Activated naive CD8-positive, alpha-beta T cell treated with anti-CD3 and anti-CD28 coated beads for 36 hours (primary cell): ENCODE measurements at places on chromosomes 6 and 20. TPM values are rescaled to one million over a fixed set of nuclear protein-coding genes. Genes with fewer than 3 reads are reported as not detected.

DNA sequence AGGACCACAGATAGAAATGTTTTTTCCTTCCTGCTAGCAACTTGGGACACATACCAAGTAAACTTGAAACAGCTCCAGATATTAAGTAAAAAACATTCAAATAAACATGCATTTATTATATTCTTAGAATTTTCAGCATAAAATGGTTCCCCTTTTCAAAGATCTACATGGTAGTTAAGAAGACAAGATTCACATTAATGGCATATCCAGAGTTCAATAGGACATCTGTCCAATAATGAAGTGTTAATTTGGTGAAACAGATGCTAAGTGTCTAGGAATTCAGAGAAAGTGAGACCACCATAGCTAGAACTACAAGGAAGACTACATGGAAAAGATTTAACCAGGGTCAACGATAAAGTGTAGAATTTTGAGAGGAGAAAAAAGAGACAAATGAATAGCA is 184.9 kb downstream of the COL12A1 start:
- no peak for DNase-seq

GRCh38 chr6:44606976-44607375 is 219.5 kb downstream of the CDC5L start:
- DNase-seq: no peak

DNA sequence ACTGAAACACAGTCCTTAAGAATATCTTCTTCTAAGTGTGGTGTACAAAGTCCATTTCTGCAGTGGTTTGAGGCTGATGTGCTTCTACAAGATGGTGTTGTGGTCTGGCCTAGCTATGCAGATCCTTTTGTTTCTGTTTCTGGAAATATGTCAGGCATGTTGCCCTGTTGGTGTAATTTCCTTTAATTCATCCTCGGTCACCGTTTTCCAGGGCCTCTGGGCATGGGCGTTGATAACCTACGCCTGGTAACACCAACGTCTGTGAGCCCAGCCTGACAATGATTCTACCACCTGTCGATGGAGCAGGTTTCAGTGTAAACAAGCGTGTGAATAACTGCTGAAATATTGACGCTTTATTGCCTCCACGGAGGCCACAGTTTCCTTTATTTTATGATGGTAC is 33.3 kb upstream of the AFDN start:
- DNase-seq: no peak

GRCh38 chr6:105024803-105025202 is 67.9 kb downstream of the LIN28B start:
- DNase-seq: no peak

DNA sequence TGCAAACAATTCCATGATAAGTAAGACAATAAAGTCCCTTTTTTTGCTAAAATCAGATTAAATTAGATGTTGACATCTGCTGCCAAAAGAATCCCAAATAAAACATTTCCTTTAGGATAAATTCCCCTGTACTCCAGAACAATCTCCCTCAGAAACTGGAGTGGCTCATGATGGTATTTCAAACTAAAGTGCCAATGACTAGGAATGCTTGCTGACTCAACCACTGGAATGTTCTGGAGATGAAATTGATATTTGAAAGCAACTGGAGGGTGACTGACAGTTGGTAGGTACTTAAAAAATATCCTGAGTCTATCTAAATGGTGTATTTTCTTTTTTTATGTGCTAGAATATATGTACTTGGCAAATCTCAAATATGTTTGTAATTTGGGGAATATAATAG is 350.1 kb upstream of the TSHZ2 start:
- DNase-seq: no peak

GRCh38 chr20:40282541-40282940 is 406.5 kb downstream of the MAFB start:
- DNase-seq: no peak

DNA sequence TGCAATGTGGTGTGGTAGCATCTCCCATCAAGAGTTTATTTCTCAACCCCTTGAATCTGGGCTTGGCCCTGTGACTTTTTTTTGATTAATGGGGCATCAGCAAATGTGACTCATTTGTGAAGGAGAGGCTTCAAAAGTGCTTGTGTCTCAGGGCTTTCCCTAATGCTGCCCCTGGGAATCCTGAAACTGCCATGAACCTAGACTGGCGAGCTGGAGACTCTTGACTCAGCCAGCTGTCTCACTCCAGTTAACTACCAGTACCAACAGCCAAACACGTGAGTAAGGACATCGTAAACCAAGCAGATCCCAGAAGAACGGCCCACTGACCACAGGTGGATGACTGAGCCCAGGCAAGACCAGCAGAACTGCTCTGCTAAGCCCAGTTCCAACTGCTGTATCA is 72.8 kb upstream of the ADTRP start:
- no peak for DNase-seq

DNA sequence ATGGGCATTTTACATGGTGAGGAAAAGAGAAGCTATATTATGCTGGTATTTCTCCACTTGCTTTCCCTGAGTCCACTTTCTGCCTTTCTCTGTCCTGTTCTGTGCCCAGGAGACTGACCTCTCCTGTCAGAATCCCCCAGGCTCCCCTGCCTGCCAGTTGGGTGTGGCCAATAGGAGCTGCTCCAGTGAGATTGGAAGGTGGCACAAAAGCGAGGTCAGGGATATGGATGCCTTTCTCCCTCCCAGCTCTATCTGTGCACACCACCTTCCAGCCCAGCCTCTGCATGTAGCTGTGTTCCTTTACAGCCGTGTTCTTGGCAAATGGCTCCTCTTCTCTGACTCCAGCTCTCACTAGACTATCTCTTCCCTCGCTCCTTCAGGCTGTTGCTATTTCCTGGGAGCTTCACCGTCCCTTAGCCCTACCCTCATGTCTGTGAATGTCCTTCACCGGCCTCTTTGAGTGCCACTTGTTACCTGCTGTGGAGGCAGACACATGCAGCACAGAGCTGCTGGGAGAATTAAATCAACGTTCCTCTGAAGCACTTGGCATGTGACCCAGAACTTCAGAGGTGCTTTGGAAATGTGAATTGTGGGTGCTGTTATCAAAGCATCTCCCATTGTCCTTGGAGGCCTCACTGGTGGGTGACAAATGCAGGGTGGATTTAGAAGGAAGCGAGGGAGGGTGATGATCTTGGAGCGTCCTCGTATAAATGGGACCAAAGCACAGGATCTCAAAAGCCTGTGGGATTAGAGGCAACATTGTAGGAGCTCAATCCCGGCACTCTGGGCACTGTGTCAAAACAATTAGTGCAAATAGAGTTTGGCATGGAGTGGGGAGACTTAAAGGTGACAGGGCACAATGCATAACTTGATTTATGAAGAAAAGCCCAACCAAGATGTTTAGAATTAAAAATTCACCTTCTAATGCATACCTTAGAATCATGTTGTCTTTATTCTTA is 28.9 kb upstream of the RALGAPA2 start:
- DNase-seq: no peak

TIAM2 gene
- 3.8 TPM for total RNA-seq

TMEM244 gene
- not detected for total RNA-seq

TUBB2B gene
- 0.28 TPM for total RNA-seq

AFDN gene
- 23.5 TPM for total RNA-seq

ATP9A gene
- total RNA-seq: 0.21 TPM

KCNB1 gene
- total RNA-seq: not detected
